ENCODE measurements at places on chromosomes 5 and 9.

DNA sequence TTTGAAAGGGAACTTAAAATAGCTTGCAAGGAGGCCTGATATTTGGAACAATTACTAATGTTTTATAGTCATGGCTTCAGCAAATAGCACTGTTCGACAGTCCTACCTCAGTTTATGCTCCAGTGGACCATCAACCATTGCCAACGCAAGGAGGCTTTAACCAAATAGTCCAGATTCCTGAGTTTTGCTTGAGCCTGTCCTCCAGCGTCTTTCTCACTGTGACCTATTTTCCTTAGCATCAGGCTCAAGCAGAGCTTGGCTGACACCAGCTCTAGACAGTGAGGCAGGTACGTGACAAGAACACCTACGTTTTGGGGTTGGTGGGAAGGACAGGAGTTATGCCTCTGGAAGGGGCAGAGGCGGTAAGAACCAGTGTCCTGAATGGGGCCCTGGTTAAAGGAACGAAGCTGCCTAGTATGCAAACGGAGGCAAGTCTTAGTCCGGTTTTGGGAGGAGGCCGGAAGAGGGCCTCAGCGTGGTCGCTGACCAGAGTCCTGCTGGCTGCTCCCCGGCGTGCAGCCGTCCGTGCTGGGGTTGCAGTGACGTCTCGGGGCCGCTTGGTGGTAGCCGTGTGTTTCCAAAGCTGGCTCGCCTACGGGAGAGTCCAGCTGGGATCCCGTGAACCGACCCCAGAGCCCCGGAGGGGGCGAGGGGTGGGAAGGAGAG is 998 bp upstream of the FGF18 start:
- DNase-seq = no peak

DNA sequence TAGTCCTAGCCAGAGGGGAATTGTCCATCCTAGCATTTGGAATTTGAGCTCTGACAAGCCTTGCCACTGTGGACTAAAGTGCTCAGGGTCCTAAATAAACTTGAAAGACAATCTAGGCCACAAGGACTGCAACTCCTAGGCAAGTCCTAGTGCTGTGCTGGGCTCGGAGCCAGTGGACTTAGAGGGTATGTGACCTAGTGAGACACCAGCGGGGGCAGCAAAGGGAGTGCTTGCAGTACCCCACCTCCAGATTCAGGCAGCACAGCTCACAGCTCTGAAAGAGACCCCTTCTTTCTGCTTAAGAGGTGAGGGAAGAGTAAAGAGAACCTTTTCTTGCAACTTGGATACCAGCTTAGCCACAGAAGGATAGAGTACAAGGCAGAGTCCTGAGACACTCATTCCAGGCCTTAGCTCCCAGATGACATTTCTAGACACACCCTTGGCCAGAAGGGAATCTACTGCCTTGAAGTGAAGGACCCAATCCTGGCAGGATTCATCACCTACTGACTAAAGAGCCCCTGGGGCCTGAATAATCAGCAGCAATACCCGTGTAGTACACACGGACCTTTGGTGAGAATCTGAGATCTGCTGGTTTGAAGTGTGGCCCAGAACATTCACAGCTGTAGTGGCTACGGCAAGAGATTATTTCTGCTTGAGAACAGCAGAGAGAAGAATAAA is 164.6 kb downstream of the CCDC171 start:
- DNase-seq = no peak

DNA sequence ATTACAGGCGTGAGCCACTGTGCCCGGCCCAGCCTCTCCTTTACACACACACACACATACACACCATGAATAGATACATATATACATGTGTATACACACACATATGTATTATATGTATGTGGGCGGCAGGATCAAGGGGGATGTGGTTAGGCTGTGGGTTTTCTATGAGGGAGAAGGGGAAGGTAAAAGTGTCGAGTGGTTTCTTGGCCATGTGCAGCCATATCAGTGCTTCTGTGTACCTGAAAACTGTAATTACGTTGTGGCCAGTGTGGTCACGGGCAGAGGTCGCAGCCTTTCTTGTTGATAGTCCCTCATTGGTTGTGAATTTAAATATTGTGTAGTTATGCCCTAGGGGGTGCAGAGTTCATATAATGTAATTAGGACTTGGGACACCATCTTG is 16.5 kb downstream of the CDK20 start:
- DNase-seq = no peak

DNA sequence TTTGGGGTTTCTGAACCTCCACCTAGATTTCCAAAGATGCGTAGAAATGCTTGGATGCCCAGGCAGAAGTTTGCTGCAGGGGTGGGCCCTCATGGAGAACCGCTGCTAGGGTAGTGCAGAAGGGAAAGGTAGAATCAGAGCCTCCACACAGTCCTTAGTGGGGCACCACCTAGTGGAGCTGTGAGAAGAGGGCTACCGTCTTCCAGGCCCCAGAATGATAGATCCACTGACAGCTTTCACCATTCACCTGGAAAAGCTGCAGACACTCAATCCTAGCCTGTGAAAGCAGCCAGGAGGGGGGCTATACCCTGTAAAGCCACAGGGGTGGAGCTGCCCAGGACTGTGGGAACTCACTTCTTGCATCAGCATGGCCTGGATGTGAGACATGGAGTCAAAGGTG is 13.3 kb upstream of the HSDL2 start:
- no peak for DNase-seq

GRCh38 chr5:149022200-149022599 is 40.7 kb downstream of the SH3TC2 start:
- DNase-seq = no peak

DNA sequence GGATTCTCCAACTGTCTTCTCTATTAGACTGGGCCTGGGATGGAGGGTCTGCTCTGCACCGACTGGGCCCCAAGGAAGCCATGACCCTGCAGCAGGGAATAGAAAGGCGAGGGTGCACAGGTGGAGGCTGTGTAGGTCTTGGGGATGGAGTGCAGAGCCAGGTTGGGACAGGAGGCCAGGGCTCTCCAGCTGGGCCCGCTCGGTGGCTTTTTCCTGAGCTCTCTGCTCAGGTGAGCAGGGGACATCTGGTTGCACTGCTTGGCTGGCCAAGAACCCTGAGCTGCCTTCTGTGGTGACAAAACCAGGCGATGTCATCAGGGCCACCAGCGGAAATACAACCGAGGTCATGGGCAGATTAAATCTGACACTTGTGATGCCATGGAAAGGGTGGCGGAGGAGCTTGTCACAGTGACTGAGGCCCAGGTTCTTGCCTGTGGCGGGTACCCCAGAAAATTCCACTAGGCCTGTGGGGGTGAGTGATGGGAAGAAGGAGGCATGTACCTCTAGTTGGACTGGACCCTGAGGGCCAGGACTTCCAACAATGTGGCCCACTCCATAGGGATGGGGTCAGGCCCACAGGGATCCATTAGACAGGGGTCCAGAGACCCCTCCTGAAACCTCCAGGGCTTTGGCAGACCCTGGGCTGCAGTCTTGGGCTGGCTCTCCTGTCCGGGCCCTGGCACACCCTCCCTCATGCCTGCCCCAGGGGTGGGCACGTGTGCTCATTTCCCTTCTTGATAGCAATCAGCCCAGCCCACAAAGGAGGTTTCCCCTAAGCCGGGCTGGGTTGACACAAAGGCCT is 4.4 kb upstream of the IL3 start:
- DNase-seq = no peak

- DNase-seq = no peak
Observed at GRCh38 chr5:26847041-26847736, 191.2 kb downstream of the CDH9 start.

DNA sequence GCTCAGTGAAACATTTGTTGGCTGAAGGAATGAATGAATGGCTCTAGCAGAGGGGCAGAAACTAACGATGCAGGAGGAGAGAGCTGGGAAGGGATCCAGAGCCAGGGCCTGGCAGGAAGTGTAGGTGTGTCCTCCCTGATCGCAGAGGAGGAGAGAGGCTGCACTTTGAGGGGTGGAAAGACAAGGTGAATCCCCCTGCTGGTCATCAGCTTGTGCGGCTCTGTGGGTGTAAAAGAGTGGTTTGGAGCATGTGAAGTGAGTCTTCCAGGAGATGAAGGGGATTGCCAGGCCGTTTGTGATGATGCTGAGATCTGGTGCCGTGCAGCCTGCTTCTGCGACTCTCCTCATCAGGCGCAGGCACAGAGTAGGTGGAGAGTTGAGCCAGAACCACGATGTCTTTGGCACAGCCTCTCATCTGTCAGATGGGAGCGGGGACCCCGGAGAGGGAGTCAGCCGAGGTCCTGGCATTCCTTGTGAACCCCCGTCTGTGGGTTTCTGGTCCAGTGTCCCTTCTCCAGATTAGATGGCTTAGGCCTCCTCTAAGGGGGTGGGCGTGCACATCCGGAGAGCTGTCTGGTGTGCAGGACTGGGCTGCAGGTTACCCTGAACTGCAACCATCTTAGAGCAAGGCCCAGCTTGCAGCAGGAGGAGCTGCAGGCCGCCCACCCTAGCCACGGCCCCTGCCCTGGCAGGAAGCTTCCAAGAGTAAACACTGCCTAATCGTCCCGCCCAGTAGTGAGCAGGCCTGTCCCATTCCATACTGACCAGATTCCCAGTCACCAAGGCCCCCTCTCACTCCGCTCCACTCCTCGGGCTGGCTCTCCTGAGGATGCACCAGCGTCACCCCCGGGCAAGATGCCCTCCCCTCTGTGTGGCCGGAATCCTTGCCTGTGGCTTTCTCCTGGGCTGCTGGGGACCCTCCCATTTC is at the start of gene ADAMTS13:
ADAMTS13 (plus strand) TSS at position 753 of the 928 bp plus-strand sequence; CDS start at position 830, 77 bp downstream.
- DNase-seq = no peak

DNA sequence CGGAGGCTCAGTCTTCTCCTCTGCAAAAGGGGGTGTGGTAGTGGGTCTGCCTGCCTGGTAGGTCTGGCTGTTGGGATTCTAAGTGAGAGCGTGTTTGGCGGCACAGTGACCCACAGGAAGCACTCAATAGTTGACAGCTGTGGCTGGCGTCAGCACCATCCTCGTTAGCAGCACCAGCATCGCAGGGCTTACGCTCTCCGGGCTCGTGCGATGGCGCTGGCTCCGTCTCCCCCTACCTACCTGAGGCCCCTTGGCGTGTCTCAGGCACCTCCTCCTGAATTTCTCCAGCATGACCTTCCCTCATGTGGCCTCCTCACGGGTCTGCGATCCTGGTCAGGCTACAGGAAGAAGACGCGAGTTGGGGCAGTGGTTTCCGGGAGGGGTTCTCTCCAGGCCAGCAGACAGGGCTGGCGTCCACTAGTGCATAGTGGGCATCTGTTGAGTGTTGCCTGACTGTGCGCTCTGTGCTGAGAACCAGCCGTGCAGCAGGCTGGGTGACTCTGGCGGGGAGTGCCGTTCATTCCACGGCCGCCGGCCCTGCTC is 66.9 kb downstream of the HMCN2 start:
- no peak for DNase-seq

- DNase-seq = no peak
Observed at GRCh38 chr5:115179394-115180164, 9.9 kb upstream of the TRIM36 start.

DNA sequence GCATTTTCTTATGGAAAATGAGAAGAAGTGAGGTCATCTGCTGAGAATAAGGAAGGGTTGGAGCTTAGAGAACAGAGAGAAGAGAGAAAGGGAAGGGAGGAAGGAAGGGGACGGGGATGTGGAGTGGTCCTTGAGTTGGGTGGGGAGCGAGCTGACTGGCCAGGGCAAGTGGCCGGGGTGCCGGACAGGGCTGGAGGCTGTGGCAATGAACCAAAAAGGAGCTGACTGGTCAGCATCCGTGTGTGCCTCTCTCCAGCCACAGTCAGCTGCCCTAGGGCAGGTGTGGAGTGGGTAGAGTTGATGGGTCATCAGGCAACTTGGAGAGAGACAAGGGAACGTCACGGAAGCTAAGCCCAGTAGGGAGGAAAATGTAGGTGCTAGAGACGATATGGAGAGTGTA is 234.9 kb upstream of the DAP start:
- no peak for DNase-seq

DNA sequence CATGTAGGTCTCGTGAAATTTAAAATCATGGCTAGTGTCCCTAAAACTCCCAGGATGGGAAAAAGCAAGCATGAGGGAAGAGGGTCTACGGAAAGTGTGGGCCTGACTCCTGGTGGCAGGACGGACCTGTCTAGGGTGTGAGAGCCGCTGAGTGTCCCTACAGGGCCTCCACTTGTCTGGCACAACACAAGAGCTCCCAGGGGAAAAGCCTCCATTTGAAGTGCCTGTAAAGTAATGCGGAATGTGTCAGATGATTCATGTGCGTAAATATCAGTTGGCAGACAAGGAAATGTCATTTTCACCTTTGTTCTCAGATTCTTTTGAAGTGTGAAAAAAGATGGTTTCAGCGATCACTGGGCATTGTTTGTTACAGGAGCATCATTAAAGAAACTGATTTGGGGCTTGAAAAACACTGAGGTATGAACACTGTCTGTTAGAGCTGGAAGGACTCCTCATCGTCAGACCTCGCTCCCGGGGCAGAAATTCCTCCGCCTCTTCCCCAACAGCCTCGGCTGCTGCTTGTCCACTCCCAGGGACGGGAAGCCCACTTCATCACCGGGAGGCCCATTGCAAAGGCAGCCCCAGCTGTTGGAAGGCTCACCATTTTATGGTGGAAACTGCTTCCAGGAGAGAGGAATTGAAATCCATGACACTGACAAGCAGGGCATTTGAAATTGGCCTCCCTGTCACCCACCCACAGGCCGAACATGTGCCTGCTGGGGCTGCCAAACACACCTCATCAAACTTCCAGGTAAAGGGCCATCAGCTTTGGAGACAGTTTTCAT is 240.8 kb downstream of the FSTL4 start:
- peak; percentile 31 for DNase-seq

DNA sequence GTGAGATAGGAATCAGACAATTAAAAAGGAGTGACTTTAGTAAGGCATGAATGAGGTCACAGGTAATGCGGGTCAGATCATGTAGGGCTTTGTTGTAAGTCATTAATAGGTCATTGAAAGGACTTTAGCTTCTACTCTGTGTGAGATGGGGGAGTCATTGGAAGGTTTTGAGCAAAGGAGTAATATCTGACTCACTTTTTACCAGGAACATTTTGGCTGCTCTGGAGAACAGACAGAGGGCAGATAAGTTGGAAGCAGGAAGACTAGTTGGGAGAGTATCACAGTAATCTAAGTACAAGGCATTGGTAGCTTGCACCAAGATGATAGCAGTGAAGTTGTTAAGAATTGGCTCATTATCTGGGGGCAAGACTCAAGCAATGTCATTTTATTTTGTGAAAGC is 37.4 kb downstream of the KIF2A start:
- no peak for DNase-seq

DNA sequence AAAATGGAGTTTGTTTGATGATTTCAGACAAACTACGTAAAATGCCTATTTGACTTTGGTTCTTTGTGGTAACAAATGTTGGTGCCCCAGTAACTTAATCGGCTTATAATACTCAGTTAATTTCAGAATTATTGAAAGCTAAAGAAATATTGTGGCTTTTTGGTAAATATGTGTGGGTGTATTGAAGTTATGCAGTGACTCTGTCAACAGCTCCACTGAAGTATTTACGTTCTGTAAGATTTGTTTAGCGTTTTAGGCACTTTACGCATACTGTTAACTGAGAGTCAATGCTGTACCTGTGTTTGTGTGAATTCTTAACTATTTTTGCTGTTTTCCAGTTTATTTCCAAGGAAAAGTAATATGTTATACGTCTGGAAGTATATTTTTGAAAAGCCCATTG is 2.2 kb downstream of the RAD23B start:
- no peak for DNase-seq

DNA sequence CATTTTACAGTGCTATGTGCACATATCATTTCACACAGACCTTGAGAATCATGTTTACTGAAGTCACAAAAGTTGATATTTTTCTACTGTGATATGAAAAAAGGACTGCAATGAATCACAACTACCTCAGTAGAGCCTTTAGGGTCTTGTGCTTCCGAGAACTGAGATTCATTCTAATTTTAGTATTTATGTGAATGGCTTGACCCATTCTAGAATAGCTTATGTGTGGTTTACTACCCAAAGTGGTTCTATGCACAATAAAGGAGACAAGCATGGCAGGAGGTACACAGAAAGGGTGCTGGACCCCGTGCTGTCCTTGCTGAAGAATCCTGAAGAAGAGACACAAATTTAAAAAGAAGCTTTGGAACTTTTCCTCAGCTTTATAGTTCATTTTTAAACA is 28.2 kb downstream of the MEF2C start:
- DNase-seq = no peak
